Fibroblast of skin of scalp (primary cell): ENCODE measurements at places on chromosomes 12 and 14.

DNA sequence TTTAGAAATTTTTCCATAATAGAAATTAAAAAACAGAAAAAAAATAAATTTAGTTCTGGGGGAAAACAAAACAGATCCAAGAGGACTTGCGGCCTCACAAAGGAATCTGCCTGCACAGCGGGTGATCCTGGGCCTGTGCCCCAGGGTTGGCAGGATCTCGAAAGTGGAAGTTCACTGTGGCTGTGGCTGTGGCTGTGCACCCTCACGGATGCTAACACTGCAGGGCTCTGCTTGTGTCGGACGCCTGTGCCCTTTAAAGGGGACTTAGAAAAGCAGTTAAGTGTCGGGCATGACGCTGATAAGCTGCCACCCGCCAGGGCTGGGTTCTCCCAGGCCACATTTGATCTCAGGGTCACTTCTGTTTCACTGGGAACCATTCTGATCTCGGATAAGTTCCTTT lies 209.1 kb downstream of the TTC7B start:
- DNase-seq: no peak

DNA sequence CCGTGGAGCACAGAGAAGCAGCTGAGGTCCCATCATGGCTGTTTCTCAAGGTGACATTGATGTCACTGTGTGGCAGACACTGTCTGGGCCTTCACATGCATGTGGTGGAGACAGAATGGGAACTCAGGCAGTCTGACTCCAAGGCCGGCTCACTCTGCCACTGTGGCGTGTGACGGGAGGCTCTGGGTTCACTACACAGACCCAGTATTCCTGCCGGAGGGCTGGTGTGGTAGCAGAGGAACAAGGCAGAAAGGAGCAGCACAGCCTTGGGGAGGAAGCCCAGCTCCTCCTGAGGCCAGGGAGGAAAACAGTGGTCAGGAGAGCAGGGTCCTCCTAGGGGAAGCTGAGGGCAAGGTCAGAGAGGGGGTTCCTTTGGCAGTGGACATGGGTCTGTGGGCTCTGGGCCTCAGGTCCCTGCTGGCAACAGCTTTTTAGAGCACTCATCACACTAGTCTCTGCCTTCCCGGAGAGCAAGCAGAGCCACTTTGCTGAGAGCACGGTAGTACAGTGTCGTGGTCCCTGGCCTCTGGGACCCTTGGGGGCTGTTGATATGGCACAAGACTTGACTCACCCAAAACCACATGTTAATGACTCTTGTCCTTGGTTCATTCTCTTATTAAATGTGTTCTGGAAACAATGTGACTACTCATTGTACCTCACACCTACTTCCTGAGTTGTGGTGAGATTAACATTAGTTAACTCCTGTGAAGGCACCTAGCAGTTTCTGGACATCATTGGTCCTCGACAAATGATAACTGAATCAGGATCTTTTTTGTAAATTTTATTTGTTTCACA lies 21.3 kb downstream of the DCAF4 start:
- no peak for DNase-seq

DNA sequence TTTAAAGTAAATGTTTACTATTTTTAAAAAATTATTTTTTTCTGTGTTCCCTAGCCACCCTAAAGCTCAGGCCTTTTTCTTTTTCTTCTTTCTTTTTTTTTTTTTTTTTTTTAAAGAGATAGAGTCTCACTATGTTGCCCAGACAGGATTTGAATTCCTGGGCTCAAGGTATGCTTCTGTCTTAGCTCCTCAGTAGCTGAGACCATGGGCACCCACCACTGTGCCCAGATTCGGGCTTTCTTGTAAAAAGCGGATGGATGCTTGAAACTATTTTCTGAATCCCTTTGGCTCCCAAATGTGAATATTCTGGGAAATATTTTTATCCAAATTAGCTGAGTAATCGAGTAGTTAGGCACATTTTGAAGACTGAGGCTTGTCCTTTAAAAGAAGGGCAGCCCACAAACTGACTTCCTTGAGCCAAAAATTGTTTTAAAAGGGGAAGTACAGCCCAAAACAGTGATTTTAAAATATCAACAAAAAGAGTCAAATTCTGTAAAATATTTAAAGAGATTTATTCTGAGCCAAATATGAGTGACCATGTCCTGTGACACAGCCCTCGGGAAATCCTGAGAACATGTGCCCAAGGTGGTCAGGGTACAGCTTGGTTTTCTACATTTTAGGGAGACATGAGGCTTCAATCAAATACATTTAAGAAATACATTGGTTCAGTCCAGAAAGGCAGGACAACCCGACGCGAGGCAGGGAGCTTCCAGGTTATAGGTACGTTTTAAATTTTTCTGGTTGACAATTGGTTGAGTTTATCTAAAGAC lies 28.8 kb upstream of the HIGD1C start:
- DNase-seq: no peak

- DNase-seq: no peak
Observed at GRCh38 chr14:100540926-100541620, 46.1 kb downstream of the BEGAIN start.

- DNase-seq: no peak
Observed at GRCh38 chr12:77645966-77646598, 184.6 kb upstream of the NAV3 start.
